ENCODE measurements at places on chromosomes 2 and 18. TPM values are rescaled to one million over a fixed set of nuclear protein-coding genes. Genes with fewer than 3 reads are reported as not detected.

KCNG2 gene
- not detected for total RNA-seq

HTR2B gene
- total RNA-seq: 37.3 TPM

MYCN gene
- 0.07 TPM for total RNA-seq

ACOXL gene
- not detected for total RNA-seq

PRSS56 gene
- not detected for total RNA-seq

POLE4 gene
- total RNA-seq: 17.5 TPM
